Cerebellum (tissue), 4 donors: ENCODE measurements at places on chromosomes 7 and 10. TPM values are rescaled to one million over a fixed set of nuclear protein-coding genes. Genes with fewer than 3 reads are reported as not detected.

GRCh38 chr7:25454020-25454419, 225.7 kb upstream of the NPVF start:
- no peak for DNase-seq

- no peak for DNase-seq
Measured at GRCh38 chr7:13875496-13876074, 113.9 kb downstream of the ETV1 start.

- DNase-seq: no peak
Measured at GRCh38 chr7:27263781-27264180, 21.2 kb downstream of the EVX1 start.

GRCh38 chr7:158685693-158686092, 18.9 kb downstream of the NCAPG2 start:
- DNase-seq: no peak

- DNase-seq: no peak
Measured at GRCh38 chr7:87332321-87332720, 13.1 kb upstream of the CROT start.

DNA sequence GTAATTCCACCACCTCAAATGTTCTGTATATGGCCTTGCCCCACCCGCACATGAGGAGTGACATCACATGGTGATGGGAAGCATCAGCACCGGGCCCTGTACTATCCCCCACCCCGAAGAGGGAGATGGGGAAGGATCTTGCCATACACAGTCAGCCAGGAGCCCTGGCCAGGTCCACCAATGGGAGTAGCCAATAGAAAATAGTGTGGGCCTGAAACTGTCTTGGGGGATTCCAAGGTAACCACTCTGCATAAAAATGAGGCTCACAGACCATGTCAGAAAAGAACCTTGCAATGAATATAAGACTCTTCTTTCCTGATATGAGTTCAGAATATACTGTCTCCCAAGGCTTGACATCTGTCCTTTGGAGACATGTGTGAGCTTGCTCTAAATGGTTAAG, 51.1 kb downstream of the ADRB1 start:
- DNase-seq: no peak

The NRCAM gene
- total RNA-seq: 194 TPM

The ANKRD61 gene
- not detected for total RNA-seq
